ENCODE measurements at places on chromosomes 11 and 22.
A peak's percentile ranks its signal among the peaks of the same experiment; 100 is the strongest.

DNA sequence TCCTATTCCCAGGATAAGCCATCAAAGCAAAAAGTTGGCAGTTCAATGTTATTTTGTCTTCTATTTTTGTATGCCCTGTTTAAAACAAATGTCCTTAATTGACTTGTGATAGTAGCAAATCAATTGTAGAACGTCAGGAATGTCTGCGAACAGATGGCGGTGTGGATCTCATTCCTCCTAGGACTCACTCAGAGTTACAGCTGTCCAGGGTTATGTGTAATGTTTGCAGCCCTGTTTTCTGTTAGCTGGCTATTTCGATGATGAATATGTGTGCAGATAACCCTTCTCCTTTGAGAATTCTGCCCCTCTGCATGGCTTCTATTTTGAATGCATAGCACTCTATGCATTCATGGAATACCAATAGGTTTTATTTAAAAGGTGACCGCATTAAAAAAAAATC, 1248.0 kb upstream of the CNTN5 start:
- DNase-seq = no peak

DNA sequence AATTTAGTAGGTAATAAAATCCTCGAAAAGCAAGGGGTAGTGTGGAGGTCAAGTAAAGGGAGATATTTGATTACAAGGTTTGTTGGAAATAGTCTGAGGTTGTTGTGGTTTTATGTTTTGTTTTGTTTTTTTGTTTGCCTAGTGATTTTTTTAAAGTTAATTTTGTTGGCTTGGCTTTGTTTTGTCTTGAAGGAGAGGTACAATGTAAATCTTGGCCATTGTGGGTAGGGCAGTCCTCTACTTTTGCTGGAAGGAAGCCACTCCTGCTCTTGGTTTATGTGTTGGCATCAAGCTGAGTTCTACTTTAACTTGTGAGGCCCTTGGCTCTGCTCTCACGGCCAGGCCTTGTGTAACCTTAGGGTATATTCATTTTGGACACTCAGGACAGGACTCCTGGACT, 3.2 kb downstream of the AMOTL1 start:
- DNase-seq = no peak

DNA sequence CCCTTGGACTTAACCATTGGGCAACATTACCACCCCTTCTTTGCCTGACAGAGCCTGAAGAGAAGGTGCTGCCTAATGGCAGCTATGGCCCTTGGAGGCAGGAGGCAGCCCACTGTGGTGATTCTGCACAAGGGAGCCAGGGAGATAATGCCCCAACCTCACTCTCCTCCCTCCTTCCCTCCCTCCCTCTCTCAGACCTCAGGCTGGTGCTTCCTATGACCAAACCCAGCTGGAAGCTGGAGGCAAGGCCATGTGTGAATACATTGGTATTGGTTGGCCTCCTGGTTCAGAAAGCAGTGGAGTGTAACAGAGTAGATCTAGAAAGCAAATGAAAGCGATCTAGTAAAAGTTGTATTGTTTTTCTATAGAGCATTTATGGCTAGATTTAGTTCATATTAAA, 233.1 kb downstream of the CSNK2A3 start:
- DNase-seq = no peak

DNA sequence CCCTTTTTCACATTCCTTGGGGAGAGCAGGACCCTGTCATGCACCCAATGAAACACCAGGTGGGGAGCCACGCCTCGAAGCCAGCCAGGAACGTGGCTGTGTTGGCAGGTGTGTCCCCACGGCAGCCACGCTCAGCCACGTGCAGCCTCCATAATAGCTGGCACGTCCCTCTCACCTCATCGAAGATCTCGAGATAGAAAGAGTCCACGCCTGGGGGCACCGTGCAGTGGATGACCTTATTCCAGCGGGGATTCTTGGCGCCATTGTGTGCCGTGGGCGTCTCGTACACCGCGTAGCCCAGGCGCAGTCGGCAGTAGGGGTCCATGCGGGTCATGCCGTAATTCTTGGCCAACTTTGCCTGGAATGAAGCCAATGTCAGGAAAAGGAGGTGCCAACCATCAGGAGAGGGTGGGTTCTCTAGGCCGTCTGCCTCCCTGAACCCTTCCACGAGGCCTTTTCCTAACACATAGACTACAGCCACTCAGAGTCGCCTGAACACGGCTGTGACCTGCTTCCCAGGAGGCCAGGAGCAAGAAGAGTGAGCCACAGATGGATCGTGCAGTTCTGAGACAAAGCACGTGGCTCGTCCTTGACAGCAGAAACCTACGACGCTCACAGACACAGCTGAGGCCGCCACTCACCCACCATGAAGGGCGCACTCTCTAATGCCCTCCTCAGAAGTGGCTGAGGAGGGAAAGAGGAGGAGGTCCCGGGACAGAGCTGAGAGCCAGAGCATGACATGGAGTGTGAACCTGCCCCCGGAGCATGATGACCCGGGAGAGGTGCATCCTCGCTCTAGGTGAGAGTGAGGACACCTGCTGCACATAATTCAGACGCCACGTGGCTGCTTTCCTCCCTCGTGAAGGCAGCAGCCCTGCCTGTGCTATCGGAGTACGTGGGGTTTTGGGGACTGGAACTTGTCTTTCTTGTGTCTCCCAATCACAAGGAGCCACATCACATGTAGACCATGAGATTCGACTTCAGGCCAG, 19.1 kb downstream of the TOLLIP start:
- no peak for DNase-seq

DNA sequence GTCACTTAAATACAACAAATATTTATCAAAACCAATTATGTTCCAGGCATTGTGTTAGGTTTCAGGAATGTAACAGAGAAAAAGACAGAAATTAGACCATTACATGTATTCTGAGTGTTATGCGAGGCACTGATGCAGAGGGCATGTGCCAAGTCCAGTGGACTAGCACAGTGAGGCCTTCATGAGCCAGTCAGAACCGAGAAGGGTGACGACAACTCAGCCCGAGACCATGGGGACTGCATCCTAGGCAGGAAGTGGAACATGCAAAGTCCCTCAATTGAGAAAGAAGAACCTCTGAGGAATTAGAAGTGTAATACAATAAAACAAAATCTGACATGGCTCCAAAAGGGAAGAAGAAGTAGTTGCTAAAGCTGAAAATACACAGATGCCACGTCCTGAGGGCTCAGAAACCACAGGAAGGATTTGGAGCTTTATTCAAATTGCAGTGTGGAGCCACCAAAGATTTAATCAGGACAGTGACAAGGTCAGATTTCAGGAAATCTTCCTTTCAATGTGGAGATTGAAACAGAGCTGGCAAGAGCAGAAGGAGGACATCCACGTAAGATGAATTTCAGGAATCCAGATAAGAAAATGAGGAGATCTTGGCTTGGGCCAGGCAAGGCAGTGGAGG, 529.6 kb downstream of the NTM start:
- no peak for DNase-seq

DNA sequence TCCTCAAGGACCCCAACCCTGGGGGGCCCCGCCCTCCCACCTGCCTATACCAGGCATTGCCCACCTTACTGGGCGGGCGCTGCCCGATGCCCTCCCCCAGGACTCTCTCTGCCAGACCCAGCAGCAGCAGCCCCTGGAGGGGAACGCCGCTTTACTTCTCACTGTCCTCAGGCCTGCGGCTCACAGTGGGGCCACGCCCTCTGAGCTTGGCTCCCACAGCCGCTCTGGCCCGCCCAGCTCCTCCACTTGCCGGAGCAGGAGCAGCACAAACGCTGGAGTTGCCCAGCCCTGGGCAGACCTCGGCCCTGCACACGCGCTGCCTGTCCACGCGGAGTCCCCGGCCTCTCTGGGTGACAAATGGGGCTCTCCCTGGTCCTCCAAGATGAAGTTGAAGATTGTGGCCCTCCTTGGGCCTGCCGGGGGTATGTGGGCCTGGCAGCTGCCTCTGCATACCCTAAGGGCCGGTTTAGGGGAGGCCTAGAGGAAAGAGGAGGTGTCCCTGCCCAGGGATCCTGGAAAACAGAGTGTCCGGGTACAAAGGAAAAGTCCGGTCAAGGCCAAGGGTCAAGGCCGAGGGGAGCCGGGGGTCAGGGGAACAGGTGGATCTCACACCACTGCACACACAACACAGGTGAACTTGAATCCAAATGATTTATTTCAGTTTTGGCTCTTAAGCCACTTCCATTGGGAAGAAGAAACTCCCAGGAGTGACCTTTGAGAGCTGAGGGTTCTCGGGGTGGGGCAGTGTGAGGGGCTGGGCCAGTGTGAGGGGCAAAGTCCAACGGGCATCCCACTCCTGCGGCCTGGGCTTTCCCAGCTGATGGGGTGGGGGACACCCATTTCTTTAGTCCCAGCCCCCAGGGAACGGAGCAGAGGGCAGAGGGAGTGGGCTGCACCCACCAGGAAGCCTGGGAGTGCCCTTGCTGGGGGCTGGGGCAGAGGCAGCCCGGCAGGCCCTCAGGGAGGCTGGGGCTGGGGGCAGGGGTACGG, 674 bp upstream of the BAIAP2L2 start:
- no peak for DNase-seq

- no peak for DNase-seq
Measured at GRCh38 chr11:102802341-102802740, 4.4 kb upstream of the MMP1 start.

GRCh38 chr11:123473941-123474677, 44.0 kb downstream of the GRAMD1B start:
- no peak for DNase-seq

- no peak for DNase-seq
Measured at GRCh38 chr11:10572533-10572932, 4.1 kb upstream of the LYVE1 start.

- no peak for DNase-seq
Measured at GRCh38 chr11:62925308-62925707, 4.1 kb upstream of the CHRM1 start.

GRCh38 chr11:16791191-16791961, 52.9 kb downstream of the C11orf58 start:
- no peak for DNase-seq

DNA sequence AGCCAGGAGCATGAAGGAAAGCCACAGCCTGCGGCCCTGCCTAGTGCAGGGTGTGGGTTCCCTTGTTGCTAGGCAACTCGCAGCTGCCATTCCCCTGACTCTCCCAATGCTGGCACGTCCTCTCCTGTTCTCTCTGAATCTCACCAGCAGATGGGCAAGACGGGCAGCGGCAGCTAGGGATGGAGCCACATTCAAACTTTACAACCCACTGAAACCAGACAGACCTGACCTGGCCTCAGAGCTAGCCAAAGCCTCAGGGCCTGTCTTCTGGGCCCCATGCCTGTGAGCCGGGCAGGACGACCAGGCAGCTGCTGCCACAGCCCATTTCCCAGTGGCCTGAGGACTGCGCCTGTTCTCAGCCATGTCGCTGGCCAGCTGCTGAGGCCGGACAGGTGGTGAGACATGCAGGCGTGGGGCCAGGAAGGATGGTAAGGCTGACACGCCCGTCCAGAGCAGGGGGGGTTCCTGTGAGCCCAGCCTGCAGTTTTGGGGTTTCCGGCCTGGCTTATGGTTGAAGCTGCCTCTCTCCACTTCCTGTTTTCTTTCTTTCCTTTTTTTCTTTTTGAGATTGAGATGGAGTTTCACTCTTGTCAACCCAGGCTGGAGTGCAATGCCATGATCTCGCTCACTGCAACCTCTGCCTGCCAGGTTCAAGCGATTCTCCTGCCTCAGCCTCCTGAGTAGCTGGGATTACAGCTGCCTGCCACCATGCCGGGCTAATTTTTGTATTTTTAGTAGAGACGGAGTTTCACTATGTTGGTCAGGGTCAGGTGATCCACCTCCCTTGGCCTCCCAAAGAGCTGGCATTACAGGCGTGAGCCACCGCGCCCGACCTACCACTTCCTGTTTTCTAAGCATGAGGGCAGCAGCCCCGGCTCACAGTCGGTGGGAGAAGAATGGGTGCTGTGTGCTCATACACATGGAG, 4.1 kb downstream of the SUN2 start:
- peak; percentile 4 for DNase-seq

DNA sequence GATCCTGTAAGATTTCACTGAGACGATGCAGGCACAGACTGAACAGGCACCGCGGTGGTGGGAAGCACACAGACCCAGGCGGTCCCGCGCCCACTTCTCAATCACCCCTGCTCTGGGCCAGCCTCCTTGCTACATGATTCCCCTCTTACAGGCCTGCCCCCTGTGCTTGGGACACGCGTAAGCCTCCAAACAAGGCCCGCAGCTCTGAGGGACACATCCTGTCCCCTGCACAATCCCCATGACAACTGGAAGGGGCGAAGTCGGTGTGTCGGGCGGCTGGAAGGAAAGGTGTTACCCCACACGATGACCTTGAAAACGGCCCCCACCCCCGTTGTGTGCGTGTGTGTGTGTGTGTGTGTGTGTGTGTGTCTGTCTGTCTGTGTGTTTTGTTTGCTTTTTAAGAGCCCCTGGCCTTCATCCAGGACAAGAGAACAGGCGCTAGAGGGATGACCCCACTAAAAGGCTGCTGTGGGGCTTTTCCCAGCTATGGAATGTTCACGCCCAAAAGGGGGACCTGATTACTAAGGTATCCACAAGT, 13.1 kb downstream of the CELSR1 start:
- DNase-seq = no peak

- no peak for DNase-seq
Measured at GRCh38 chr11:71488681-71489270, 35.8 kb downstream of the NADSYN1 start.

GRCh38 chr11:23078289-23078971, 218.2 kb upstream of the CCDC179 start:
- no peak for DNase-seq

GRCh38 chr11:117187799-117188481, 9.4 kb downstream of the SIDT2 start:
- no peak for DNase-seq

GRCh38 chr11:9214765-9215164, 50.4 kb downstream of the DENND5A start:
- DNase-seq = no peak

DNA sequence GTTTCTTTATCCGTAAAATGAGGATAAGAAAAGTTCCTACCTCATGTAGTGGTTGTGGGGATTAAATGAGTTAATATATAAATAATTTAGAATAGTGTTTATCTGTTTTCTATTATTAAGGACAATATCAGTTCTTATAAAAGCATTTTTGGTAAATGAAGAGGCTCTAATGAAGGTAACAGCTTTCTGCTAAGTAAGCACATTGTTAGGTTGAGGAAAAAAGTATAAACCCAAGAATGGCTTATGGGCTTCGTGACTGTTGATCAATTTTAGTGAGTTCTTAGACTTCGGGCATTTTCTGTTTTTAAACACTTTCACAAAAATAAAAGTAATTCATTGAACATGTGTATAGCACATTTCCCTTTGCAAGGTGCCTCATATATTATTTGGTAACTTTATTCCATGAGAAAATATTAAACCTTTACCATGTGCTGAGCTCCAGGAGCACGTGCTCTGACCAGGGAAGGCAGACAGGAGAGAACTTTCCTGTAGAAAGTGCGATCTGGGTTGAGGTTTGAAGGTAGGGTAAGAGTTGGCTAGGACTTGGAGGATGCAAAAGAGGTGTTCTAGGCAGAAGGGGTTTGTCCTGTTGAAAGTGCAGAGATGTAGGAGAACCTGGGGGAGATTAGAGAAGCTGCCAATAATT, 11.3 kb upstream of the OR9Q2 start:
- DNase-seq = no peak

GRCh38 chr11:86062719-86063118, 6.2 kb downstream of the PICALM start:
- DNase-seq = no peak

All from NCI-H1105 treated with DMSO at 0.1 percent for 48 hours (cell line).